ENCODE measurements at places on chromosomes 13 and 19.
A peak's percentile ranks its signal among the peaks of the same experiment; 100 is the strongest.

GRCh38 chr19:39828654-39829032, 5.3 kb downstream of the DYRK1B start:
- no peak for DNase-seq

- DNase-seq = no peak
Observed at GRCh38 chr19:46787331-46788261, 798 bp downstream of the SLC1A5 start.

DNA sequence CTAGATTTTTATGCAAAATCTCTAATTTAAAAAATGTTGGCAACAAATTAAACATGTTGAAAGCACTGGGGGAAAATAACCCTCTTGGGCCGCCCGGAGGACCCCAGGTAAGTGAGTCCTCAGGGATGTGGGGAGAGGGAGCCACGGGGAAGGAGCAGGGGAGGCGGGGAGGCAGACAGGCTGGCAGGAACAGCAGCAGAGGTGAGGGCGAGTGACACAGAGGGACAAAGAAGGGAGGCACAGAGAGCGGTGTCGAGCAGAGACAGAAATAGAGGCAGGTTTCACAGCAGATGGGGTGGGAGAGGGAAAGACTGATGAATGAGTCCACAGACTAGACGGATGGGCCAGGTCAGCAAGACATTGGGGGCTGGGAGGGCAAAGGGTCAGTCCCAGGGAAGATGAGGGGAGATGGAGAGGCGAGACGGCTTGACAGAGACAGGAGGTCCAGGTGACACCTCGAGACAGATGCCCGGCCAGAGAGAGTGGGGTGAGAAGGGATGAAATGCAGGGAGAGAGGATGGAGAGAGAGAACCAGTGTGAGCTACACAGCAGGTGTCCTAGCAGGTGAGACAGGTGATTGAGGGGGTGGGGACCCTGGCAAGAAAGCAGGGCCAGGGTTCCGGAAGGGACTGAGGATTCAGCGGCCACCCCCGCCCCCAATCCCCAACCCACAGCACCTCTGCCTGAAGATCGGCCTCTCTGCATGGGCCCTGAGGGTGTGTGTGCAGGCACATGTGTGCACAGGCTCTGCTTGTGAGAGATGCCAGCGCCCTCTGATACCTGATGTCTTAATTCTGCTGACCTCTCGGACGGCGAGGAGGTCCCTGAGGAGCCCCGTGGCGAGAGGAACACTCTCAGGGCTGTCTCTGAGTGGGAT, 3.8 kb downstream of the LRRC4B start:
- DNase-seq = no peak

GRCh38 chr13:40618581-40619478, 47.6 kb downstream of the FOXO1 start:
- no peak for DNase-seq

DNA sequence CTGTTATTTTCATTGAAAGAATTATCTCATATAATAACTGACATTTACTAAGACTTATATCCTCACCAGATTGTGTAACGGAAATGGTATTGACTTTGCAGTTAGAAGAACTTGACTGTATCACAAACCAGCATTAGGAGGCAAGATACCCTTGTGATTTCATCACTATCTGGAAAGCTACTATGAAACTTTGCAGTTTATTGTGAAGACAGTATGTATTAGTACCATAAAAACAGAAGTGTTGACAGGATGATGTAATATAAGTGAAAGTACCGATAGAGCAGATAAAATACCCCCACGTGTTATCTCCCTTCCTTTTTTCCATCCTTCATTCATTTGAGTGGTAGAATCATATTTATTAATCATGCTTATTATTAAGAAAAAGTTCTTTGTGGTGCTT, 365.7 kb upstream of the KLHL1 start:
- no peak for DNase-seq

GRCh38 chr13:106989876-106990275, 421.9 kb upstream of the ARGLU1 start:
- DNase-seq = no peak

DNA sequence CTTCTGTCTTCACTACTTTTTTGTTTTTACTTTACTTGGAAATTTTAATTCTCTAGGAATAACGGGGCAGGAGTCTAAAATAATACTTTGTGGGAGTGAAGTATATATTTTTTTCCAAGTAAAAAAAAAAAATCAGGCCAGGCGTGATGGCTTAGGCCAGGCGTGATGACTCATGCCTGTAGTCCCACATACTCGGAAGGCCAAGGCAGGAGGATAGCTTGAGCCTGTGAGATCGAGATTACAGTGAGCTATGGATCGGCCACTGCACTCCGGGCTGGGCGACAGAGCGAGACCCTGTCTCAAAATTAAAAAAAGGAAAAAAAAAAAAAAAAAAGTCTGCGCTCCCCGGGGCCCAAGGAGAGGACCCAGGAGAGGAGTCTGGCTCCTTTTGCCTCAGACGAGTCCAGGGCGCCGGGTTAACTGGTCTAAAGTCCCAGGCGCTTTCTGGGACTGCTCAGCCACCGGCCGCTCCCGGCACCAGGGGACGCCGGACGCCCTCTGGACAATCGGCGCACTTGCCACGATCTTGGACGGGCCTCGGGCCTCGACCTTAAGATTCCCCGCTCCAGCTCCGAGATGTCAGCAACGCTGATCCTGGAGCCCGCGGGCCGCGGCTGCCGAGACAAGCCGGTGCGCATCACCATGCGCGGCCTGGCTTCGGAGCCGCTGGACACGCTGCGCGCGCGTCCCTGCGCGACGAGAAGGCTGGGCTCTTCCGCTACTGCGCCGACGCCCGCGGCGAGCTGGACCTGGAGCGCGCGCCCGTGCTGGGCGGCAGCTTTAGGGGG, 2.7 kb upstream of the ZFP82 start:
- DNase-seq = no peak

DNA sequence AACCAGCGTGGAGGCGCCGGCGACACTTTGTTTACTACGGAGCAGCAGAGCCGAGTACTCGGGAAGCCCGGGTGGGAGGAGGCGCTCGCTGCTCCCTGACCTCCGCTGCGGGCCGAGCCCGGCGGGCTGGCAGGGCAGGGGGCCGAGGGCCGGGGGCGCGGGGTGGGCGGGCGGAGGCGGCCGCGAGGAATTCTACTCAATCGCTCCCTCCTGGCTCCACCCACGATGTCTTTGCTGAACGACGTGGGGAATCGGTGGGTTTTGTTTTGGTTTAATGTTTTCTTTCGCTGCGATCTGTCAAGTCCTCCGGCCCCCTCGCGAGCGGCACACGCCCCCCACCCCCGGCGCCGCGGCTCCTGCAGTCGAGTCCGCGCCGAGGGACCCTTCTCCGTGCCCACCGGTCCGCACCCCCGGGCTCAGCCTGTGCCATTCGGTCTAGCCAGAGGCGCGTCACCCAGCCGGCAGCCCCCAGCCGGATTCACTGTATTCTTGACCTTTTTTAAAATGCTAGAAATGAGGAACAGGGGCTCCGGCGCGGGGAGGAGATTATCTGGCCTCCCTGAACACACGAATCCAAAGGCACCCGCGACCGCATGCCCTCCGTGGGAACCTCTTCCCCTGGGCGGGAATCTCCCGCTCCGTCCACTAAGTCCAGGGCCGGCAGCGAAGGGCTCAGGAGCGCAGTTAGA, 636 bp upstream of the FOXO1 start:
- no peak for DNase-seq

- no peak for DNase-seq
Observed at GRCh38 chr19:32976223-32976805, 4.3 kb downstream of the FAAP24 start.

DNA sequence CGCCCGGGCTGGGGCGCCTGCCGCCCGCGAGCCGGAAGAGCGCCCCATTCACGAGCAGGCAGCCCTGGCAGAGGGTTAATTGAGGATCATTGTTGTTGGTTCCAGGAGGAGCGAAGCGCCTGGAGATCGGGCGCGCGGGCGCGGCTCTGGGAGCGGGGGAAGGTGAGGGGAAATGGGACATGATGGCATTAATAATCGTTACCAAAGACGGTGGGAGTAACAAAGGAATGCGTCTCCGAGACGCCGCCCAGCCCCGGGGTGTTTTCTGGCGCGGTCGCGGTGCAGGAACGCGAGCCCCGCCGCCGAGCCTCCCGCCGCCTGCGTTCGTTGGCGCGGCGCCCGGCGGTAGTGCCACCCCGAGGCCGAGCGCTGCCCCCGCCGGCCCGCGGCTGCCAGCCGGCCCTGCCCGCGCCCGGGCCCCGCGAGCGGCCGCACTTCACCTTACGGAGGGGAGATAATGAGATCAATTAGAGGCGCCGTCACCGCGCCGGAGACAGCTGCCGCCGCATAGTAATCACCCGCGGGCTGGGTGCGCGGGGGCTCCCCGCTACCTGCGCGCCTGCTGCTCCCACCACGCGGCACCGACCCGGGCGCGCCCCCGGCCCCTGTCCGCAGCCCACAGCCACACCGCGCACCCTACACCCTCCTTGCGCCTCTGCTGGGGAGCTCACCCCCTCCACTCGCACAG, 2.8 kb downstream of the ZNF536 start:
- no peak for DNase-seq

- peak; percentile 67 for DNase-seq
Observed at GRCh38 chr13:23570099-23570920, at the start of gene TNFRSF19. TNFRSF19 (plus strand) TSS chr13:23570412; CDS start chr13:23590184, 19,772 bp downstream.

DNA sequence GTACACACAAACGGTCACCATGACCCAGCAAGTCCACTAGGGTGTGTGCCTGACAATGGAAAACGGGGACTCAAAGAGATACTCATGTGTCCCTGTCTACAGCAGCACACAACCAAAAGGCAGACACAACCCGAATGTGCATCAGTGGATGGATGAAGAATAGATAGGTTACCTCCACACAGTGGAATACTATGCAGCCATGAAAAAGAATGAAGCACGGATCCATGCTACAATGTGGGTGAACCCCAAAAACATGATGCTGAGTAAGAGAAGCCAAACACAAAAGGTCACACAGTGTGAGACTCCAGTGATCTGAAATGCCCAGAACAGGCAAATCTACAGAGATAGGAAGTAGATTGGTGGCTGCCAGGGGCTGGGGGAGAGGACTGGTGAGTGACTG, 9.0 kb downstream of the CERS1 start:
- DNase-seq = no peak

DNA sequence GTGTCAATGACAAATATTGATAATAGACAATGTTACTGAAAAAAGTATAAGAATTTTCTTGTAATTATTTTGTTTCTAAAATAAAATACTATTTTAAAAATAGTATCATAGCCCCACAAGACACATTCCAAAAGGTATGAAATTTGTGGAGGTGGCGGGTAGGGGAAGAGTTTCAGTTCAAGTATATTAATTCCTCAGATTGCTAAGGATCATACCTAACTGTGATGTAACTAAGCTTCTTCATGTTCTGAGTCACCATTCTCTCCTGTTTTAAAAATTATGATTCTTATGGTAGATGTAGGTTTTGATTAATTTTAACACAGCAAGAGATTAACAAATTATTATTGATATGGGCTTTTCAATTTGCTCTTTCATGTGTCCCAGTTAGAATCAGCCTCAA, 61.3 kb downstream of the MYO16 start:
- no peak for DNase-seq

GRCh38 chr19:53878776-53879139, 3.2 kb upstream of the PRKCG start:
- DNase-seq = no peak

DNA sequence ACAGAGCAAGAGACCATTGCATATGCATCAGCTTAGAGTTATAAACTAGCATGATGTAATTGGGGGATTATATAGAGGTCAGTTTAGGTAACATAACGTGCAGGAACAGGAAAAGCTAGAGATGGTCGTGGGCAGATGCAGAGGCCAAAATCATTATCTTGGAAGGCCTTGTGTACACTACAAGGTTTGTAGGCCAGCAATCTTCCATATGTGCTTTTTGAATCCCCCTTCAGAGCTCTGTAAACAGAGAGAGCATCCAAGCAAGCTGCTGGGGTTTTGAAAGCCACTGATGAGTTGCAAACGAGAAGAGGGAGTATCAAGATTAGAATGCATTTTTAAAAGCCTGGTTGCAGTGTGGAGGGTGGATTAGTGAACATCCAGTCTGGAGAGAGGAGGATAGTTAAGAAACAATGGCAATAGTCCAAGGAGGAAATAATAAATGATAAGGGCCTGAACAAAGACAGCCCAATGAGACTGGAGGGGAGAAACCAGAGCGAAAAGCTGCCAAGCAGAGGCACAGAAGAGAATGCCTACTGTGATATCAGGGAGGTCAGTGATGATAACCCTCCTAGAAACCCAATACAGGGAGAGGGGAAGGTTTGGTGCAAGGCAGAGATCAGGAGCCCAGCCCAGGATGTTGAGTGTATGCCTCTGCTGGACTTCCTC, 109.6 kb downstream of the ZAR1L start:
- peak; percentile 42 for DNase-seq

GRCh38 chr19:16143399-16144215, at the start of gene HSH2D:
HSH2D (plus strand) TSS chr19:16143685; CDS start chr19:16148751, 5,066 bp downstream.
- no peak for DNase-seq

DNA sequence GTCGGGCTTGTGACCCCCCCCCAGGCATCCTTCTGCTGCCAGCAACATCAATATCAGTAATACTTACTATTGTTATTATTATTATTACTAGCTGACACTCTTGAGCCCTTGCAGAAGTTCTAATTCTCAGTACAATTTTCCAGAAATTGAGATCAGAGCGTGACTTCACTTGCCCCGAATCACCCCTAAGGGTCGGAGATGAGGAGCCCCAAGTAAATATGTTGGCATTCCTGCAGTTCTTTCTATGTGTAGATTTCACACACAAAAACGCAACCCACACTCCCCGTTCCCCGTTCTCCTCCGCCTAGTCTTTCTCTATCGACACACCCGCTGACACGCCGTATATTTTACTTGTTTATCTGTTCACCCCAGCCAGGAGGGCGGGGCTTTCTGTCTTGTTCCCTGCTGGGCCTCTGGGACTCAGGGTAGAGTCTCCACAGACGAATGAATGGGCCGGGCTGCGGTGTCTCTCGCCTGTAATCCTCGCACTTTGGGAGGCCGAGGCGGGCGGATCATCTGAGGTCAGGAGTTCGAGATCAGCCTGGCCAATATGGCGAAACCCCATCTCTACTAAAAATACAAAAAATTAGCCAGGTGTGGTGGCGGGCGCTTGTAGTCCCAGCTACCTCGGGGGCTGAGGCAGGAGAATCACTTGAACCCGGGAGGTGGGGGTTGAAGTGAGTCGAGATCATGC, 14.7 kb downstream of the TLE5 start:
- peak; percentile 23 for DNase-seq

DNA sequence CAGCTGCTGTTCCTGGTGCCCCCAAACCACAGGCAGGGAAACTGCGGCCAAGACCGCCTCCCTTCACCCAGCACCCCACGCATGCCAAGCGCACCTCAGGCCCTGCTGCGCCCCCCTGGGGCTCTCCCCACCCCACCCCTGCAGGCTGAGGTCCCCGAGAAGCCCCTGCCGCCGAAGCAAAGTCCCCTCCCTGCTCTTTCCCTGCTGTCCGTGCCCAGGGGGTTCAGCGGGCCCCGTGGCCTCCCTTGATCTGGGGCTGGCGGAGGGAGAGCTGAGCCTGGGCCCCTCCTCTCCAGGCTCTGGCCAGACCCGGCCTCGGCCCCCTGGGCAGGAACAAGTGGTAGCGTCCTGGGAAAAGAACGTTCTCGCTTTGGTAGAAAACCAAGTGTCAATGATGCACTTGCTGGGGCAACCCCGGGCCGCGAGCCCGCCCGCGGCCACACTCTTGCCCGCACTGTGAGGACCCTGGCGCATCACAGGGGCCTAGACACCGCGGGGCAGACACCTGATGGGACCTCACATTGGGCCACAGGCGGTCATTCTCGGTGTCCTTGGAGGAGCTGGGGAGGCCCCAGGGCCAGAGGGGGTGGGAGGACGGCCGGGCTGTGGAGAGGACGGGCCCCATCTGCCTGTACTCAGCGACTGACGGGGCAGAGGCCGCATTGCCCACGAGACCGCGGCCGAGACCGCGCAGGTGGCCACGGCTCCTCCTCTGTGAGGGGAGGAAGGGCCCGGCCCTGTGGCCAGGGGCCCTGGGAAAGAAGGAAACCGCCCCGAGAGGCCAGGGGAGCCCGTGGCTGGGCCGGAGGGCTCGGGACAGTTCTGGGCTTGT, 29.0 kb downstream of the GPX4 start:
- no peak for DNase-seq
